Activated T-cell treated with anti-CD3 and anti-CD28 coated beads for 4 hours (primary cell): ENCODE measurements at places on chromosomes 7 and 10.

GRCh38 chr10:66514666-66515065, 411.2 kb upstream of the LRRTM3 start:
- no peak for DNase-seq

DNA sequence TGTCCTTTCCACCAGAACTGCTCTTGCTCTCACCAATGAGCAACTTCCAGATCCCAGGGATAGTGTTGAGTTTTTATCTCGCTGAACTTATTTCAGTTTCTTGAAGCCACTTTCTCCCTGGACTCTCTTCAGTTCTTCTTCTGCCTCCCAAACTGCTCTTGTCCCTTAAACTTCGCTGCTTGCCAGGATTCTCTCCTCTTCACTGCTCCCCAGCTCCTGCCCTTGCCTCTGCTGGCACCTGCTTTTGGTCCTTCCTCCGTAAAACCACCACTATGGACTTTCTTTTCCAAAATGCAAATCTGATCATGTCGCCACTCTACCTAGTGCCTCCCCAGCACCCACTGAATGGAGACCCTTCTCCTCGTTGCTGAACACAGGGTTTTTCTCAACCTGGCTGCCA, 92.8 kb upstream of the PALS2 start:
- DNase-seq: no peak

GRCh38 chr7:83178796-83179195, 16.1 kb upstream of the PCLO start:
- no peak for DNase-seq

- DNase-seq: no peak
Observed at GRCh38 chr7:66282591-66282935, 77.4 kb downstream of the TPST1 start.

- DNase-seq: no peak
Observed at GRCh38 chr7:85041605-85042216, 145.1 kb downstream of the SEMA3D start.

DNA sequence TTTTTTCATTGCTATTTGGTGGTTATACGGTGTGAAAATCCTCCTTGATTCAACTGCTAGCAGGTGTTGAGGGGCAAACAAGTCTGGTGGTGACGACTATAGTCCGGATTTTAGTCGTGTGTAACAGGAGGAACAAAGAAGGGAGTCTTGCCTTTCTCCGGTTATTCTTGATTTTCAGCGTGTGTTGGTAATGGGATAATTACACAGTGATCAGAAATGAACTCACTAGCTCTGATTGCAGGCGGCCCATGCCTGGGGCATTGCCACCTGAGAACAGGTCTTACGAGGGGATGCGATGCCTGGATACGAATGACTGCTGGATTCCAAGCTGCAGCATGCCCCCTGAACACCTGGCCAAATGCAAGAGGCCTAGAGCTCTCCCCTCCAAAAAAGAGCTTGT, 72.8 kb downstream of the CAMK1D start:
- DNase-seq: no peak

DNA sequence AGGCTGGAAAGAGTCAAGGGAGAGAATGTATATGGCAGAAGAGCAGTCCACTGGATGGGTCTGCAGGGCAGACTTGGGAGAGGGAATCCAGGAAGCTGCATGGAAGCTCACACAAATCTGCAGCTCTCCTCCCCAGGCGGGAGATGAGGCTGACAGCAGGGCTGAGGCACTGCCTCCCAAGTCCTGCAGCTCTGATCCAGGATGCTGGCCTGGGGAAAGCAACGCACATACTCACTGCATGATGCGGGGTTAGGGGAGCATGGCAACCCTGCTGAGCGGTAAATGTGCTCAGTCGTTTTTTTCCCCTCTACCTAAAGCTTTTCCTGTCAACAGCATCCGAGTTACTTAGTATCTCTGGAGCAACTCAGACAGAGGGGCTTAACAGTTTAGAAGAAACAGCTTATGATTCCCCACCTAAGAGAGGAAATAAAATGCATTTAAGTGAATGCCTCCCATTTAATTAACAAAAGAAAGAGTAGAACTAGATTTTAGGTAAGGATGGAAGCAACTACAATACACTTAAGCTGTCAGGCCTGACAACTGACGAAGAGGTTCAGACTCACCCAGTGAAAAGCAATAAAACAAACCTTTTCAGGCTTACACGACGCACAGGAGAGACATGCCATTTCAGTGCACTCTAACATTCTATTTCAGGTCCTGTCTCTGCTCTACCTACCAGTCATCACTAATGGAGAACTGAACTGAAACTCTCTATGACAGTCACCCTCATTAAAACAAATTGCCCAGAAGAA, 37.0 kb downstream of the CHCHD3 start:
- DNase-seq: no peak

- no peak for DNase-seq
Observed at GRCh38 chr7:117014673-117015133, 61.4 kb downstream of the ST7 start.

GRCh38 chr10:118835682-118836326, 81.0 kb upstream of the CACUL1 start:
- no peak for DNase-seq

- no peak for DNase-seq
Observed at GRCh38 chr10:73875139-73875475, 752 bp upstream of the CAMK2G start.

DNA sequence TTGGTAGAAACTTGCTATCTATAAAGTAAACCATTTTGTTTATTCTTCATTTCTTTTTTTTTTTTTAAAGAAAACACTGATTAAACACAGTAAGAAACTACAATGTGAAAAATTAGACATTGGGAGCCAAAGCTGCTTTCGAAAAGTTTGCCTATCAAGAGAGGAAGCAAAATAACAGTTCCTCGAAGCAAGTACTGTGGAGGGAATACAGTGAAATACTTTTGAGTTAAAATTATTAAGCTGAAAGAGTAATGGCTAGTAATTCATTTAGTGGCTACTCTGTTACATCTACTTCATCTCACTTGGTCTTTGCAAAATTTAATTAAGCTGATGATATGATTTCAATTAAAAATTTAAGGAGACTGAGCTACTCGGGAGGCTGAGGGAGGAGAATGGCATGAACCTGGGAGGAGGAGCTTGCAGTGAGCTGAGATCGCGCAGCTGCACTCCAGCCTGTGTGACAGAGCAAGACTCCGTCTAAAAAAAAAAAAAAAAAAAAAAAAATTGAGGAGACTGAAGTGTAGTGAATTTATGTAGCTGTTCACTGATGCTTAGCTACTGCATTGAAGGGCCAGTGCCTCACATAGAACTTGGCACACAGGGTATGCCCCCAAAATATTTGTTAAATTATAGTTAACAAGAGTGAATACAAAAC, 982.1 kb upstream of the MBL2 start:
- no peak for DNase-seq

GRCh38 chr10:99612167-99612831, 7.9 kb downstream of the SLC25A28 start:
- DNase-seq: no peak

DNA sequence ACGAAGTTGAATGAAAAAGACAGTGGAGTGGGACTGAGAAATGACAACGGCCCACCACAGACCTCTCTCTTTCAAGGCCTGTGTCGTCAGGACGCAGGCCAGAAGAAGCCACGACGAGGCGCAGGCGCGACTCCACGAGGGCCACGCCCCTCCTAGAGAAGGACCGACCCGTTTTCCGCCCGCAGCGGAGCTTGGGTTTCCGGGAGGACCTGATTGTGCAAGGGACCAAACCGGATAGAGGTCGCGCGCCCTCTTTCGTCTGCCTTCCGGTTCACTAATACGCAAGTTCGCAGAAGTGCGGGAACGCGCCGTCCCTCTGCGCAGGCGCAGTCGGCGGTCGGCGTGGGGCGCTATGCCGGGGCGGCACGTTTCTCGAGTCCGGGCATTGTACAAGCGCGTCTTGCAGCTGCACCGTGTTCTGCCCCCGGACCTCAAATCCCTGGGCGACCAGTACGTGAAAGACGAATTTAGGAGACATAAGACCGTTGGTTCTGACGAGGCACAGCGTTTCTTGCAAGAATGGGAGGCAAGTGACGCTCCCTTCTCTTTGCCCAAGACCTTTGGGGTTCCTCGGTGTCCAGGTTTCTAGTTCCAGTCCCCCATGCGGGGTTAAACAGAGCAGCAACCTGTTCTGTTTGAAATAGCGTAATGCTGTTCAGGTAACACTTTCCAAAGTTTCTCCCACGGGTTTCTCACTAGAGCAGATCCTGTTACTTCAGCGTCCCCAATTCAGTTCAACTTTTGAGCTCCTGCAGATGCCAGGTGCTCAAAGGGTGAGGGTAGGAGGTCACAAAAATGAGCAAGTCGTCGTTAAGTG, at the start of gene SDHAF3:
Gene SDHAF3, plus strand, starts transcription at position 327 of the 817 bp plus-strand sequence. Its CDS starts 26 bp downstream, at position 353.
- DNase-seq: peak; percentile 96

GRCh38 chr10:31142026-31142425, 110.4 kb upstream of the ZNF438 start:
- DNase-seq: no peak

GRCh38 chr7:32881074-32881982, 10.2 kb downstream of the KBTBD2 start:
- DNase-seq: no peak

DNA sequence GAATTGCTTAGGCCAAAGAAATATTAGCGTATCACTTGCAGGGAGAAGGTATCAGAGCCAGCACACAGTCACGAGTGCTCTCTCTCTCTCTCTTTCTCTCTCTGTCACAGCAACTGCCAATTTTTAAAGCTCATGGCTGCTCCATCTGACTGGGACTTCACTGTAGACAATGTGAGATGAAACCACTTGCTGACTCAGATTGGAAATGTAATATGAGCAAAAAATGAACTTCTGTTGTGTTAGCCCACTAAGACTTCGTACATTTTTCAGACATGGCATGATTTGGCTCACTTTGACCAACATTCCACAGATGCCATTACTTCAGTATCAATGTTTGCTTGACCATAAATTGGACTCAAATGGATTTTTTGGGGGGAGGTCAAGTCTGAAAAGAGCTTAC, 68.1 kb downstream of the DGKB start:
- DNase-seq: no peak

- DNase-seq: no peak
Observed at GRCh38 chr10:132836248-132836831, 50.4 kb upstream of the NKX6-2 start.

DNA sequence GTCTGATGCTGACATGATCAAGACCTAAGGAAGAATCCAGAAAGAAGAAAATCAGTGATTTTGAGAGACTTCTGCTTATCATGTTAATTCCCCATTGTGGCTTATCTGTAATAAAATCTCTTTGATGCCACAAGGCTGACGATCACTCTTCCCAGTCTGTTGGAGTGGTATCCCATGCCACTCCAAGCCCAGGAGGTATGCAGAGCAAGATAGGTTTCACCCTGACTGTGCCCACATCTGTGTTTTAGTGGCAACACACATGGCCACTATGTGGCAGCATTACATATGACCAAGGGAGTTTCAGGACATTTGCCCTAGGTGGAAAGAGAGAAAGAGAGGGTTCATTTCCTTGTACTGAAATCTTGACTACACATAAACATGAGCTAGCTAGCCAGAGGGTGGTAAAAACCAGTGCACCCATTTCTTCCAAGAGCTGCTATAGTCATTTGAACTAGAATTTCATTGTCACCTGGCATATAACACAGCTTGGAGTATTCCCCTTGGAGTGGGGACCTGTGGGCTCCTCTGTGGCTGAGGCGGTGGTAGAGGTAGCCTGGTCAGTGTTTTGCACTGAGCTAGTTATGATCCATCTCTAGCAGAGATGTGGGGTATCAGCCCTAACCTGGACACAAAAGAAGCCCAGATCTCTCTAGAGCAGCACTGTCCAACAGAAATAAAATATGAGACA, 20.8 kb downstream of the LAMB4 start:
- DNase-seq: no peak

GRCh38 chr7:5653661-5654060, 127.8 kb downstream of the RNF216 start:
- no peak for DNase-seq

GRCh38 chr10:22022257-22023032, 18.9 kb upstream of the DNAJC1 start:
- peak; percentile 47 for DNase-seq

GRCh38 chr7:81155654-81156373, 237.0 kb upstream of the SEMA3C start:
- no peak for DNase-seq

DNA sequence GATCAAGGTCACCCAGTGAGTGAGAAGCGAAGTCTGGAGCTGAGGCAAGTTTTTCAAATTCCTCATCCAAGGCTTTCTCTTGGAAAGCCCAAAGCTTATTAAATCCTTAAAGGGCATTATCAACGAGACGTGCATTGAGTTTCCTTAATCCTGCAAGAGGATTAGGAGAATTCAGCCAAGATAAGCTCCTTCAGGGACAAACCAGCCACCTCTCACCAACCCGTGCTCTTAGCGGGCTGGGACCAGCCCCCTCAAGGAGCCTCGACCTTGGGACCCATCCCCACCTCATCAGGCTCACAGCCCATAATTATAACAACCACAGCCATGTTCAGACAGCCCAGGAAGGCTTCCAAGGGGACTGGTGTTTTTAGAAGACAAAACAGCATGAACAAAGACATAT, 12.0 kb upstream of the SLC29A4 start:
- DNase-seq: no peak

GRCh38 chr7:25966469-25966868, 185.5 kb upstream of the NFE2L3 start:
- no peak for DNase-seq

DNA sequence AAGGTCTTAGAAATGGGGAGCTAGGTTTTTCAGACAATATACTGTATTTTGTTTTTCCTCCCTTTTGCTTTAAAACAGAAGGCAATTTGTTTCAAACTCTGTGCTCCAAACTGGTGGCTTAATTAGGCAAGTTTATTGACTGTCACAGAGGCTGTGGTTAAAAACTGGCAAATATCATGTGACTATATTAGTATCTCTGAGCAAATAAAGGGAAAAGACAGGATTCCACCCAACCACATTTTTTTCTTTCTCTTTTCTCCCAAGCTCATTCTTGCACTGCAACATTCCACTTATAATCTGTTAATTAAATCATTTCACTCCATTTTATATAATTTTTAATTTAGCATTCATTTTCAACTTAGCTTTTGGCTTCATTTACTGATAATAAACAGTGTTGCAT, 615.8 kb downstream of the AUTS2 start:
- DNase-seq: no peak

DNA sequence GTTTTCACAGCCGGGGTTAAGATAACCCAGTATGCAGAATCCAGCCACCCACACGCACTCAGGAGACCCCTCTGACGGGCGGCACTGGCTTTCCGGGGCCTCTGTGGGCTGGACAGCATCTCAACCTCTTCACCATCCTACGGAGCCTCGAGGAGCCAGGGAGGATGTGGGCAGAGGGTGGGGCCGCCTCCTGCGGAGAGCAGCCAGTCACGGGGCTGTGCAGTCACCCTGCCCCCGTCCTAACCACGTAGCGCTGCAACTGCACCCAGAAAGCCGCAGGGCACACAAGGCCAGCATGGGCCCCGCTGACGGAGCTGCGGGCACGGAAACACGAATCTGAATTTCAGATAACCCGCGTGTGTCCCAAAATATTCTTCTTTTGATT, 270.3 kb downstream of the ELFN1 start:
- DNase-seq: peak; percentile 76

- DNase-seq: no peak
Observed at GRCh38 chr10:68105820-68106219, 3.5 kb upstream of the MYPN start.

DNA sequence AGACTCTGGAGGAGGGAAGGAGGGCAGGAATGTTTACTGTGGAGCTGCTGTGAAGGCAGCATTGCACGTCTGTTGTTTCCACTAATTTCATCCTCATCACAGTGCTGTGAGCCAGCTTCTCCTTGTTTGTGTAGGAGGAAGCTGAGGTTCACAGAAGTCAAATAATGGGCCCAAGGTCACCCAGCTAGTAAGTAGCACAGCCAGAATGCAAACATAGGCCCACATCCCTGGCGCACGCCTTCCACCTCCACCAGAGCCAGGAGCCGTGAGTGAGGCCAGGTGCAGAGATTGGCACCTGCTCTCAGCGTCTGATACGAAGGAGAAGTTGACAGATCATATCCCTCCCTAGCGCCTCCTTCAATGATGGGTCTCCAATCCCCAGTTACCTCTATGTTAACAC, 93.6 kb downstream of the HTR5A start:
- DNase-seq: no peak
